ENCODE measurements at places on chromosomes 6 and 20.

DNA sequence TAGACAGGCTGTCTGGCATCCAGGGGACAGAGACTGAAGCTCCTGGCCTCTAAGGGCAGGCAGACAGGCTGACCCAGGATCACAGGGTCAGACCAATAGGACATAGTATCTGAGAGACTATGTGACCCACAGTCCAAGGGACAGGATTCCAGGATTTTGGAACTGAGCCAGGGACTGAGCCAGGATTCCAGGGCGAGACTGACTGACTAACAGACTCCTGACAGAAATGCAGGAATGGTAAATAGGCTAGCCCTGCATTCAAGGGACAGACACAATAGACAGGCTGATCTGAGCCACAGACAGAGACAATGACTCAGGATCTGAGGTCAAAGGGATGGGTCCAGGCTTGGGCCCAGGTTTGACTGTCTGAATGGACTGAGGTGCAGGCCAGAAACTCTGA is 19.8 kb downstream of the XKR7 start:
- DNase-seq, result no peak

DNA sequence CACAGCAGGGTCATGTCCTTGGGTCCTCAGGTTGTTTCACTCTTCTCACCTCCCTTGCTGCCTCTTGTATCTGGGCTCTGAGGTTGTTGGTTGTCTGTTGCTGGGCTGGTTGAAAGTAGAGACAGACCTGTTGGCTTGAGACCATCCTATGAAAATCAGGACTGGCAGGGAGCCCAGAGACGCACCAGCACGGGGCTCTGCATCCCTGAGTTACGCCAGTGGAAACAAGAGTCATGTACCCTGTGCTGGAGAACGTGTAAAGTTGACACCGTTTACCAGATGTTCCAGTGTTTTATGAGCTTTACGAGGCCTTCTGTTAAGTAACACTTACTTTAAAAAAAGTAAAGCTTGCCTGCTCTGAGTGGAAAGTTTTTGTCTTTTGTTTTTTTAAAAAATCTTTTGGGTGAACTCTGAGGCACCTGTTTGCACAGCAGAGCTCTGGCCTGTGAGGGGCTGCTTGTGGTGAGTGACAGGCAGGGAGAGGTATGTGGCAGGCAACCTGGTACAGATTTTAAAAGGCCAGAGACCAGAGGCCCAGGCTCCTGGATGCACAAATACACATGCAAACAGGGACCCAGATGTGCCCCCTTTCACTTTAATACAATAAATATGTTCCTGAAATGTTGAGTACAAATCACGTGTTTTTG is 260.0 kb upstream of the SUPT3H start:
- no peak for DNase-seq

DNA sequence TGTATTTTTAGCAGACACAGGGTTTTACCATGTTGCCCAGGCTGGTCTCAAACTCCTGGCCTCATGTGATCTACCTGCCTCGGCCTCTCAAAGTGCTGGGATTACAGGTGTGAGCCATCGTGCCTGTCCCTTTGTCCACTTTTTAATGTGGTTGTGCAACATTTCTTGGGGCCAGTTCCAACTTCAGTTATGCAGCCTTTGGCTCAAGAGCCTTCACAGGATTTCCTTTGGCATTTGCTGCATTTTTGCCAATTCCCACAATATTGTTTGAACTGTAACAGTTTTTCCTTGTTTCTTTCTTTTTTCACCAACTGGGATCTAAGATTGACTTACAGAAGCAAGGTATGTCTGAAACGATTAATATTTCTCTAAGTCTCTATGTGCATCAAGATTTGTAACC is 63.6 kb downstream of the EDN1 start:
- DNase-seq, result no peak

DNA sequence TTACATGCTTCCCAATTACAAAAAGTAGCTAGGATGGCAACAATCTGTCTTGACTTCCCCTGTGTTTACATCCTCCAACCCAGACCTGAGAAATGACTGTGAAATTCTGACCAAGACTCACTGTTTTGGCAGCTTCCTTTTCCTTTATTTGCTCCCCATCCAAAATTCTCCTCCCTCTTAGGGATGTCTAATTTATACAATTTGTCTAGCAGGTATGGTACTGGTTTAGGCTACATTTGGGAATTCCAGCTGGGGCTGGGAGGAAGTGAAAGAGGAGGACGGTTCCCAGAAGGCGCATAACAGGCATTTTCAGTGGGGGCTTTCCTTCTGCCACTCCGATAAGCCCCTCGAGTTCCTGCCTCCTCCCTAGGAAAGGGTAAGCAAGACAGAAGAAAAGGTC is 231.5 kb upstream of the BTBD3 start:
- DNase-seq, result no peak

- no peak for DNase-seq
Observed at GRCh38 chr20:821046-821730, 12.3 kb upstream of the FAM110A start.

DNA sequence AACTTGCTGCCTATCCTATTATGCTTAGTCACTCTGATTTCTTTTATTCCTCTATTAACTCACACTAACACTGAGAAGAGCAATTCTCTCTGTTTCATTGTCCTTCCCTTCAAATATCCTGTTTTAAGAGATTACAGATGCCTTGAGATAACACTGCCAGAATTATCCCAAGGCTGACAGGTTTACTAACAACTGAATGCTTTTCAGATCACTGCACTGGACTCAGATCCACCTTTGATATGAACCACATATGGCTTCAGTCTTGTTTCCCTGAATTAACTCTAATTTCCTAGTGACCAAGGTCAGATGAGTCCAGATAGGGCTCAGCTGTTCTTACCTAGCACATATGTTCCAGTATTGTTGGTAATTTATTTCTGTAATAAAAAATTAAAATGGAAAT is 633.1 kb downstream of the GRIK2 start:
- DNase-seq, result no peak

- DNase-seq, result no peak
Observed at GRCh38 chr6:124822204-124822613, 140.0 kb upstream of the RNF217 start.

- DNase-seq, result no peak
Observed at GRCh38 chr6:164183556-164184123, 769.1 kb downstream of the QKI start.

DNA sequence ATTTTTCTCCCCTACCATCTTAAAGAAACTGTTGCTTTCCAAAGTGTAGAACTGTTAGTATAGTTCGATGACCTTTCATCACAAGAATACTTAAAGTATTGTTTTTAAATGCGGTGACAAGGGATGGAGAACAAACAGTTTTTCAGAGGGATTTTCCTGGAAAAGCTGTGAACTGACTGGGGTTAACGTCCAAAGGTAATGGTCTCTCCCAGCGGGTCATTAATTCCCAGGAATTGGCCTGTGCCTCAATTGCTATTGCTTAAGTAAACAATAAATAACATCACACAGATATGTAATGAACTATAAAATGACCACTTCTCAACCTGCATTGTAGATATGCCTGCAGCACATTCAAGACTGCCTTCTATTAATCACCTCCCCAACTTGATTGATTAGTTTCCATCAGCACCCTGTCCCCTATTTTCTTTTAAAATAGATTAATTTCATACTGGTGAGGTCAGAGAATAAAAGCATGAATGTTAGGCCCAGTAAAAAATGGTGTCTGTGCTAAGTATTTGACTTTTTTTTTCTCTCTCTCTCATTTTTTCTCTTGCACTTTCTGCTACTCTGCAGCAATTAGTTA is 268.2 kb downstream of the SAMD5 start:
- no peak for DNase-seq

DNA sequence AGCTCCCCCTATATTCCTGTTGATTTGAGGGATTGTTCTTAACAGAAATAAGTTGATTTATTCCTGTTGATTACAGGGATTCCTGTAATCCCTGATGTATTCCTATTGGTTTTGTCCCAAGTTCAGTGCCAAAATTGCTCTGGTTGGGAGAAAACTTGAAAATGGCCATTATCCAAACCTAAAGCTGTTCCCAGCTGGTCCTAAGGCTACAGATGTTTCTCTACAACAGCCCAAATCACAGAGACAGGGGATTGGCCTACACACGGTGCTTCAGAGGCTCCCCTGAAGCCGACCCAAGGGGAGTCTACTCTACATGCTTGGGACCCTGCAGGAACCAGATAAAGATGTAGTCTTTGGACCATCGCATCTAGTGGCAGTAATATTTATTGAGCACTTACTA is 99.0 kb upstream of the AKAP12 start:
- DNase-seq, result no peak

DNA sequence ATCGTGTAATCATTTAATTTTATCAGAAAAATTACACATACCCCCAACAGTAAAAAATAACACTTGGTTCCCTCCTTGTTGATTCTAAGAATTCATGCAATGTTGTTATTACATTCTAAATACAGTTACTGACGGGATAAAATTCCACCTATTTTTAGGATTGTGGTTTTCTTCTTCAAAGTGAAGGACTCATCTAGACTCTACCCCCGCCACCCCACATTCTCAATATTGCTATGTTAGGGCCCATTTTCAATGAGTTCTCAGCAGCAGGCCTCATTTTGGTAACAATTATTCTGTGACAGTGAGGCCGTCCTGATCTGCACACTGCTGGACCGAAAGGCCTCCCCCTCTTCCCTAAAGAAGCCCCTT is 43.5 kb downstream of the PREX1 start:
- DNase-seq, result no peak

- no peak for DNase-seq
Observed at GRCh38 chr20:36010825-36011224, 42.4 kb downstream of the CNBD2 start.

GRCh38 chr20:24892931-24893330 is 56.1 kb upstream of the CST7 start:
- DNase-seq, result no peak

DNA sequence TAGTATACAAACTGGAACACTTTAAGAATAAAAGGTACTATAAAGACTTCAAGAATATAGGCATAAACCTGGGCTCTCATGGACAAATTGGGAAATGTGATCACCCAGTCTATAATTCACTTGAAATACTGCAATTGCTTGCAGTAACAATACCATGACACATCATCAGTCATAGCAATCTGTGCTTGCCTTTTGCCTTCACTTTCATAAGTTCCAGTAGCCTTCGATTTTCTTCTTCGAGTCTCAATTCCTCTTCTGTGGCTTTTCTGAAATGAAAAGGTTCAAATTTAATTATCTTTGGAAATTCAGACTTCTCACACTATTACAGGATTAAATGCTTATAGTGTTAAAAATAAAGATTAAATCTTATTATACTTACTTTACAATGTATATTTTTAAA is 96.3 kb upstream of the ZBTB24 start:
- DNase-seq, result no peak

DNA sequence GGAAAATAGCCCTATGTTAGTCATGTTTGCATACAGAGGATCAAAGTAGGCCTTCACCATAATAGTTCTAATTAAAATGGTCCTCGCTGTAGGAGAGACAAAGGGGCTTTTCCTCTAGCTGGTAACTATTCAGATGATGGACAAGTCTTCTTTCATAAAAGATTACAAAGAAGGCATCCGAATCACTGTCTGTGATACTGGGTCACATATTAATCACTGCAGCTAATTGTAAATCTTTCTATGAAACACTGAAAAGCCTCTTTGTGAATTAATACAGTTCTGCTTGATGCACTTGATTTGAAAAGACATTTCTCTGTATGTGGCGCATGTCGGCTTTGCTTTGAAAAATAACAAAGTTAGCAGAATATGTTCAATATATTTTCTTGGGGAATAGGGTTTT is 520.8 kb downstream of the KIF16B start:
- no peak for DNase-seq

DNA sequence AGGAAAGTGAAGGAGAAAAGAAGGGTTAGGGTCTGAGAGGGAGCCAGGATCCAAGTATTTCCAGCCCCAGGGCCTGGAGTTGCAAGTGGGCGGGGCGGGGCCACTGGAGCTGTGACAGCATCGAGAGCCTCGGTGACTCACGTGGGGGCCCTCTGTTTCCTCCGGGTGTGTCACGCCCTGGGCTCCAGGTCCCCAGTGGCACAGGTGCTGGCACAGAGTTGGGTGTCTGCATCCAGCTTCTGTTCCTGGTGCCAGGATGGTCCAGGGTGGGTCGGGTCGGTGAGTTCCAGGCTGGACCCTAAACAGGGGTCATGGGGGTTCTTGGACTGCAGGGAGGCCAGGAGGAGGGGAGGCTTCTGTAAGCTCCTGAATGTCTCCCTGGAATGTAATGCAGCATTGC is 16.7 kb downstream of the RAET1L start:
- DNase-seq, result no peak

GRCh38 chr20:53672484-53673129 is 79.0 kb upstream of the ZNF217 start:
- DNase-seq, result peak; percentile 75

DNA sequence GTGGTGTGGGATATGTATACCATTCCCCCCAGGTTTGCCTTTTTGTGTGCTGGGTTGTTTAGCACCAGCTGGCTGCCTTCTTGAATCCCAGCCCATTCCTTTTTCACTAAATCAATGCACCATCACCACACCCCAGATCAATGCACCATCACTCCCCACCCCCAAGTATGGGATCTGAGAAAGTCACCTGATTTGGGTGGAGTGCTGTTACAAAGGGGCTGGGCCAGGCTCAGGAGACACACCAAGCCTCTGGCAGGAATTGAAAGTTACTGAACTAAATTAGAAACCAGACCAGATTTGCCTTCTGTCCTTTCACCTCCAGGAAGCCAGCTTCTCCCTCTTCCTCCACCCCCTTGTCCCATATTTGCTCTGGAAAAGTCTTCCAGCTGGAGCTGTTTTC is 19.6 kb upstream of the PKHD1 start:
- DNase-seq, result no peak

DNA sequence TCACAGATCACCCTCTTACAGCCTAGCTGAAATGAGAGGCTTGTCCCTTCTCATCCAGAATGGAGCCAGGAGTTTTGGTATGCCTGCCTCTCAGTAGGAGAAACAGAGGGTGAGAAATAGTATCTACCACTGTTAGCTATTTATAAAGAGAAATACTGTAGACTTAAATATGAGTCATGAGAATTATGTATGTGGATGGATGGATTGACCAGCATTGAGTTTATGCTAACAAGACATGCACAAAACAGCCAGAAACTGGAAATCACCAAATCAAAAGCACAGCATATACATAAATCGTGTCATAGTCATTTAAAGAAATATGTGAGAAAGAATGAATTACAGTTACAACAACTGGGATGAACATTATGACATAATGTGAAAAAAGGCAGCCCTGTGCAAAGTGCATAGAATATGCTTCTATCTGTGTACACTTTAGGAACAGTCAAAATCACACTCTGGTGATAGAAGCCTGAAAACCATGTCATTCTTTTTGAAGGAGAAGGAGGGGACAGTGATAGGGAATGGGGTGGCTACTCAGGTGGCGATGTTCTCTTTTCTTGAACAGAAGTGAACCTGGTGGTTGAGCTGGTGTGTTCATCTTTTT is 79.8 kb upstream of the KIF25 start:
- DNase-seq, result no peak

- no peak for DNase-seq
Observed at GRCh38 chr20:50977066-50978021, 18.7 kb downstream of the MOCS3 start.

DNA sequence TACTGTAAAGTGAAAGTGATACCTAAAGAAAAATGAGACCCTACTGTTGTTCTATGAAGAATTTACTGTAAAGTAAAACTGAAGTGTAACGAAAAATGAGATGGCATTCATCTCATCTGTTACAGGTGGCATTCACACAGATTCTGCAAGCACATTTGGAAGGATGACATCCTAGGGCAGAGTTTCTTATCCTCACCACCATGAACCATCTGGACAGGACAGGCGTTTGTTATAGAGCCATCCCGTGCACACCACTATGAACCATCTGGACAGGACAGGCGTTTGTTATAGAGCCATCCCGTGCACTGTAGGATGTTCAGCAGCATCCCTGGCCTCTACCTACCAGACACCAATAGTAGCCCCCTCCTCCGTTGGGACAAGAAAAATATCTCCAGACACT is 294.8 kb downstream of the GMDS start:
- DNase-seq, result no peak

Data from fibroblast of lung (primary cell).